ENCODE measurements at places on chromosomes 16 and 17. TPM values are rescaled to one million over a fixed set of nuclear protein-coding genes. Genes with fewer than 3 reads are reported as not detected.

DNA sequence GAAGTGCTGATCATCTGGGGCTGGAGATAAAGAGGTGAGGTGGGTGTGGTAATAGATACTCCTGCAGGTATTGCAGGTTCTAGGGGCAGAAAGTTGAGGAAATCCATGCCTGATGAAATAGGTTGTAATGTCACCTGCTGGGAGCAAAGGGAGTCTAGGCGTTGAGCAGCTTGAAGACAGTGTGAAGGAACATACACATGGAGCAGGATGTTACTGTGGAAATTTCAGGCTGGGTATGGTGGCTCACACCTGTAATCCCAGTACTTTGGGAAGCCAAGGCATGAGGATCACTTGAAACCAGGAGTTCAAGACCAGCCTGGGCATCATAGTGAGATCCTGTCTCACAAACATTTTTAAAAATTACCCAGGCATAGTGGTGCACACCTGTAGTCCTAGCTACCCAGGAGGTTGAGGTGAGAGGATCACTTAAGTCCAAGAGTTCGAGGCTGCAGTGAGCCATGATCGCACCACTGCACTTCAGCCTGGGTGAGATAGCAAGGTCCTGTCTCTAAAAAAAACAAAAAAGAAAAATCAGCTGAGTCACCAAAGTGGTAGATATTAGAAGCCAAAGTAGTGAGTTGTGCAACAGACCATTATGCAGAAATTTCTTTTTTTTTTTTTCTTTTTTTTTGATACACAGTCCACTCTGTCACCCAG, 9.1 kb upstream of the CRYBA1 start:
- no peak for DNase-seq
- no peak overlapping the region for H3K4me3 ChIP-seq
- no peak overlapping the region for H3K27ac ChIP-seq
- no peaks in the 10 kb centered on the region for H3K36me3 ChIP-seq

GRCh38 chr17:53680745-53681144, 142.0 kb upstream of the KIF2B start:
- H3K27ac ChIP-seq, result no peak overlapping the region
- no peaks in the 10 kb centered on the region for H3K4me1 ChIP-seq
- no peaks in the 10 kb centered on the region for H3K36me3 ChIP-seq
- DNase-seq, result no peak
- no peak overlapping the region for H3K4me3 ChIP-seq
- H3K27me3 ChIP-seq, result no peaks in the 10 kb centered on the region

- no peak for DNase-seq
- H3K4me1 ChIP-seq, result peaks cover 14% of the 10 kb centered on the region
- no peaks in the 10 kb centered on the region for H3K27me3 ChIP-seq
- no peak overlapping the region for H3K27ac ChIP-seq
Observed at GRCh38 chr17:78105101-78105500, 23.5 kb downstream of the TMC6 start.

GRCh38 chr17:3710951-3711383, 12.7 kb upstream of the HASPIN start:
- H3K4me3 ChIP-seq, result peak overlapping the region; percentile 55
- no peaks in the 10 kb centered on the region for H3K27me3 ChIP-seq
- peak; percentile 82 for DNase-seq
- H3K36me3 ChIP-seq, result peaks cover 32% of the 10 kb centered on the region

DNA sequence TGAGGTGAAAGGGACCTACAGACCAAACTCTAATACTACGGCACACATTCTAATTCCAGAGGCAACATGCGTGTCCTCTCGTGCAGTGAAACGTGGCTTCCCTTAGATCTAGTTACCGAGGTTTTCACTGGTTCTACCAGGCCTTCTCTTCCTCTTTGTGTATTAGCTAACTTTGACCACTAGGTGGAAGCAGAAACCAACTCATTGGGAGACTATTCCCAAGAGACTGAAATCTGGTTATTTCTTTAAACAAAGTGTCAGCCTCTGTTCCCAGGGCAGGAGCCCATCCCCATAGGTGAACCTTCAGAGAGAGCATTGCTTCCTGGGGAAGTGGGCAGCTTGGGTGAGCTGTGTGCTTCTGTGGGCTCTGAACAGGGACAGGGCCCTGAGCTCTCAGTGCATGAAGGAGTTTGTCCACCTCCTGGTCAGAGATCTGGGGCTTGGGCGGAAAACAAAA, 19.7 kb upstream of the RCVRN start:
- no peaks in the 10 kb centered on the region for H3K36me3 ChIP-seq
- H3K27ac ChIP-seq, result no peak overlapping the region
- DNase-seq, result no peak
- no peaks in the 10 kb centered on the region for H3K27me3 ChIP-seq
- H3K4me1 ChIP-seq, result no peaks in the 10 kb centered on the region

GRCh38 chr16:64398793-64399192, 723.1 kb downstream of the CDH11 start:
- no peaks in the 10 kb centered on the region for H3K36me3 ChIP-seq
- no peaks in the 10 kb centered on the region for H3K4me1 ChIP-seq
- no peaks in the 10 kb centered on the region for H3K27me3 ChIP-seq
- H3K27ac ChIP-seq, result no peak overlapping the region

TBC1D3G gene
- not detected for total RNA-seq

TEX19 gene
- not detected for total RNA-seq

TBC1D3D gene
- total RNA-seq, result 6.6 TPM

RNF222 gene
- total RNA-seq, result not detected

LITAF gene
- total RNA-seq, result 99.0 TPM

All from activated CD4-positive, alpha-beta T cell treated with anti-CD3 and anti-CD28 coated beads for 36 hours (primary cell).